Hematopoietic multipotent progenitor cell treated with erythropoietin and hydrocortisone succinate and interleukin-3 and kit ligand, for 6 days (in vitro differentiated cells): ENCODE measurements at places on chromosomes 3 and 15.
A peak's percentile ranks its signal among the peaks of the same experiment; 100 is the strongest.

GRCh38 chr3:13189639-13190377 lies 116.6 kb upstream of the IQSEC1 start:
- DNase-seq = peak; percentile 57

DNA sequence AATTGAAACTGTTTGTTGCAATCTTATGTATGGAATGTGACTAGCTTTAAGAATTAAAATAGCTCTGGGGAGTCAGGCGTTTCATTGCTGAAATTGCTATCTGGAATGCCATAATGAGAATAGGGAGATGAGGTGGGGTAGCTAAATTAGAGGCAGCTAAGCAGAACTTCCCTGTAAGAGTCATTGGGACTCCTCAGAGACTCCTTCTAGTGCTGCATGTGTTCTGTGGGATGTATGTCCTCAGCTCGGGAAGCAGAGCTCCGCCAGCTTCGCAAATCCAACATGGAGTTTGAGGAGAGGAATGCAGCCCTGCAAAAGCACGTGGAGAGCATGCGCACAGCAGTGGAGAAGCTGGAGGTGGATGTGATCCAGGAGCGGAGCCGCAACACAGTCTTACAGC lies 57.4 kb downstream of the HMG20A start:
- no peak for DNase-seq

DNA sequence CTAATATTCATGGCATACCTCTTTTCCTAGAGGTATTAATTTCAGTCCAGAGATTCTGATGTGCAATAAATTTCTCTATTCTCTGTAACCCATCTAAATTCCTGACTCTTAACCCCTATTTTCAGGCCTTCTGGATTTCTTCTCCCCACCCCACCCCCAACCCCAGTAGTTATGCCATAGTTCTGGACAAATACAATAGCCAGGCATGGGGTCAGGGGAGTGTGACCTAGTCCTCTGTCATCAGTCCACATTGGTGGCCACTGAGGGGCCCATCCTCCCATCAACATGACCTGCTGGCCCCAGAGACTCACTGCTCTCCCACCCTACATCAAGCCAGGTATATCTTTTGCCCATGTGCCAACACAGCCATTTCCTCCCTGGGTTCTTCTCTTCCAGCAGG lies 3.8 kb upstream of the LIPC start:
- no peak for DNase-seq

DNA sequence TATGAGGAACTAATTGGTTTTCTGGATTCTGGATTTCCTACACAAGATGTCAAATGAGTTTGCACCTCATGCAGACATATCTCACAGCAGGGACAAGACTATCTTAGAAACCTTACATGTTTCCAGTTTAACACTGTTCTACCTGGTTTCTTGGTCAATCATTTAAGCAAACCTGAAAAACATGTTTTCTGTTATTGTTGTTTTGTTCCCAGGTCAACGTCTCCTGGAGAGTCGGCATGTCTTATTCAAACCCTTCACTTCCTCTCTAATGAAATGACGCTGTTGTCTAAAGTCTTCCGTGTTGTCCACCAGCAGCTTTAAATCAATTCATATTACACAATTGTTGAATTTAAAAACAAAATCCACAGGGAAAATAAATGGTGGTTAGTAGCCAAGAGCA lies 150.9 kb downstream of the CNTN3 start:
- no peak for DNase-seq

GRCh38 chr15:44188795-44189194 lies 6.3 kb downstream of the FRMD5 start:
- no peak for DNase-seq

- DNase-seq = peak; percentile 26
These were observed 205.0 kb downstream of the LPP start for GRCh38 chr3:188358787-188359493.

DNA sequence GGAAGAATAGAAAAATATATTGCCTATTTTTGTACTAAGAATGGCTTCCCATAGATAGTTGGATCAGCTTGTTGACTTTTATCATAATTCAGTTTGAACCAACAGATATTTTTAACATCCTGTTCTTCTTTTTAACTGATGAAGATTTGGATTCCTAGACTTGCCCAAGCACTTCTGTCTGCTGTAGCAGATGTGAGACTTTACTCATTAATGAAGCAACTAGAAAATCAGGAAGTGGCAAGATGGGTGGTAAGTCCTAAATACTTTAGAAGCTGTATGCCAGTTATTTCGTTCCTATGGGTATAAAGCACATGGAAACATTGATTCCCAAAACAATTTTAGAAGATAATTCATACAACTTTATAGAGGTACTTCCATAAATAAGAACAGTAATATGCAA lies 8.4 kb downstream of the PIGB start:
- DNase-seq = peak; percentile 53

DNA sequence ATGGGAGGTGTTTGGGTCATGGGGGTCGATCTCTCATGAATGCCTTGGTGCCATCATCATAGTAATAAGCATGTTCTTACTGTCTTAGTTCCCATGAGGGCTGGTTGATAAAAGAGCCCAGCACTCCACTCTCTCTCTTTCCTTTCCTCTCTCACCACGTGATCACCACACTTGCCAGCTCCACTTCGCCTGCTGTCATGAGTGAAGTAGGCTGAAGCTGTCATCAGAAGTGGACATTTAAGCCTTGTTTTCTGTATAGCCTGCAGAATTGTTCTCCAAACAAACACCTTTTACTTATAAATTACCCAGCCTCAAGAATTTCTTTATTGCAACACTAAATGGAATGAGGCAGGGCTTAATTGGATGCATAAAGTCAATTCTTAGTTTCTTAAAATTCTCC lies 6.1 kb downstream of the OR5H1 start:
- DNase-seq = no peak

- DNase-seq = peak; percentile 47
These were observed 120.9 kb downstream of the ERC2 start for GRCh38 chr3:56347219-56347871.

DNA sequence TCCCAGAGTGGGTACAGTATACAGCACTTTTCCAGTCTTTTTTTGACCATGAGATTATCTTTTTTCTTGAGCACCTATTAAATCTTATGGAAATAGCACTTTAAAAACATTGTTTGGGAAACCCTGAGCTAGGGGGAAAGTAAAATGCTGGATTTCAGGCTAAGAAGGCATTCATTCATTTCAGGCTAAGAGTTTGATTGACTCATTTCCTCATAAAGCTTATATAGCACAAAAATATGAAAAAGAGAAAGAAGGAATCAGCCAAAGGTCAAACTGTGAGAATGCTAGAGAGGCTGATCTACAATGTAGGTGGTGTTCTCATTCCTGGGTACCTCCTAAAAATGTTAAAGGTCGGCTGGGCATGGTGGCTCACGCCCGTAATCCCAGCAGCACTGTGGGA lies 10.5 kb downstream of the TTC23 start:
- DNase-seq = no peak

DNA sequence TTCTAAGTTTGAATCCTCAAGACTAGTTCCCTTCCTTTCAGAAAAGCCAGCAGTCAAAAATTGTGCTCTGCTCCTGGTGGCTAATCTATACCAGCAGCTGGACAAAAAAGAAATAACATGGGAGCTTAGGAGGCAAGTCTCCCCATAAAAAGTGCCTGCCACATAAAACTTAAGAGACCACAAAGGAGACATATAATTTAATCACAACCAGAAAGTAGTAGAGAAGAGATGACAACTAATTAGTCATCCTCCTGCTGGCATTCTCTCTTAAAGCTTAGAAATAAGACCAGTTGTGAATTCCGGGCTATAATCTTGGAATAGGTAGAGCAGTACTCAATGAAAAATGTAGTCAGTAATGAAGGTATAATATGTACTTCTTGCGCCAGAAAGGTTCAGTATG lies 20.2 kb upstream of the IMPG2 start:
- DNase-seq = no peak

- DNase-seq = no peak
These were observed 6.1 kb downstream of the OSBPL10 start for GRCh38 chr3:31974964-31975363.

DNA sequence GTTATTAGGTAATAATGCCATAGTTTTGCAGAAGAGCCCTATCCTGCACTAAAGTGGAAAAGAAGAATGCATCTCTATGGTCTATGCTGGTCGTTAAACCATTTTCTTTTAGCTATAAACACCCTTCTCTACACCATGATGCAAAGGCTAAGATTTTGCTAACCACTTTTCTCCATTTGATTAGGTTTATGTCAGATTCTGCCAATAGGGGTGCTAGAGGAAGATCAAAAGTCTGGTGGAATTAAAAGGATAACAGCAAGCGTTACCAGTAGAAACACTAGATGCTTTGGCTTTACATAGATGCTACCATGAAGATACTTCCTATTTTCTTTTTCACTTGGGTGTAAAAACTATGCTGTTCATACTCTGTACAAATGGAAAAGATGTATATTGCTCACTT lies 669.8 kb upstream of the ARPP21 start:
- DNase-seq = no peak

- DNase-seq = no peak
These were observed 4.9 kb upstream of the MKRN2OS start for GRCh38 chr3:12549971-12550760.

DNA sequence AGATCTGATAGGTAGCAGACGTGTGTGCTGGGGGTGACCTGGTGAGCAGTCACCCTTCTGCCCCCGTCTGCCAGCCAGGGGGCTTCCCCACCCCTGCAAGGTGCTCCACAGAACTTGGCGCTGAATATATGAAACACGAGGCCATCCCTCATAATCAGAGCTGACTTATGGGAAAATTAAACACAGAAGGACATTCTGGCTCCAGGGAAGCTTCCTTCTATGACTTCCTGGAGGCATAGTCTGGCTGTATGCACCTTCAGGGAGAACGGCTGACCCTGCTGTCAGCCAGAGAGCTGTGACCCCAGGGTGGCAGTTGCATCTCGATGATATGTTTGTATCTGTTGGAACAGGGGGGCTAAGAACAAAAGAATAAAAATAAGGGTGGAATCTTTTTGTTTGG lies 26.6 kb upstream of the MRPS22 start:
- DNase-seq = no peak

- DNase-seq = no peak
These were observed 466.1 kb upstream of the ATP11B start for GRCh38 chr3:182327196-182327681.

DNA sequence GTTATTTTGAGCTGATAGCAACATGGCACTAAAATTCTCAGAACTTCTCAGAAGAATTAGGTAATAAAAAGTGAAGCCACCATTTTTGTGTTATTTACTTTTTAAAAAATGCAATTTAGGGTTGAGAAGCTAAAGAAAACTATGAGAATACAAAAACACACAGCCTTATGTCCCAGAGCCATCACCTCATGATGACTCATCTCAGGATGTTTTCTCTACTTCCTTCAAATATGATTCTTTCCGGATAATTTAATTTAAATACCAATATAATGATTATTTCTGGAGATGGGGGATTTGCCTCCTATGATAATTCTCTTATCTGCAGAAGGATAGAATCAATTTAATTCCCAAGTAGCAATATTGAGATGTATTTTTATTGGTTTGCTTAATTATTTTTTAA lies 105.6 kb upstream of the BFSP2 start:
- DNase-seq = no peak

DNA sequence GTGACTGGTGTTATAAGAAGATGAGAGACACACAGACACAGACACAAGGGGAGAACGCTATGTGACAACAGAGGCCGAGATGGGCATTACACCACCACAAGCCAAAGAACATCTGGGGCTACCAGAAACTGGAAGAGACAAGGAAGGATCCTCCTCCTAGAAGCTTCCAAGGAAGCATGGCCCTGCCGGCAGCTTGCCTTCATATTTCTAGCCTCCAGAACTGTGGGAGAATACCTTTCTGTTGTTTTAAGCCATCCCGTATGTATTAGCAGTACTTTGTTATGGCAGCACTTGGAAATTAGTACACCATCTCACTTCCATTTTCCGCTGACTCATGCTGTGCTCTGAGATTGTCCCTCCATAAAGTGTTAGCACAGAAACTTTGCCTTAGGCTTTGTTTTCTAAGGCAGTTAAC lies 38.7 kb upstream of the CA12 start:
- peak; percentile 59 for DNase-seq

GRCh38 chr15:59830873-59831272 lies 141.8 kb upstream of the BNIP2 start:
- no peak for DNase-seq

- no peak for DNase-seq
These were observed 51.9 kb downstream of the CCK start for GRCh38 chr3:42214064-42214463.

DNA sequence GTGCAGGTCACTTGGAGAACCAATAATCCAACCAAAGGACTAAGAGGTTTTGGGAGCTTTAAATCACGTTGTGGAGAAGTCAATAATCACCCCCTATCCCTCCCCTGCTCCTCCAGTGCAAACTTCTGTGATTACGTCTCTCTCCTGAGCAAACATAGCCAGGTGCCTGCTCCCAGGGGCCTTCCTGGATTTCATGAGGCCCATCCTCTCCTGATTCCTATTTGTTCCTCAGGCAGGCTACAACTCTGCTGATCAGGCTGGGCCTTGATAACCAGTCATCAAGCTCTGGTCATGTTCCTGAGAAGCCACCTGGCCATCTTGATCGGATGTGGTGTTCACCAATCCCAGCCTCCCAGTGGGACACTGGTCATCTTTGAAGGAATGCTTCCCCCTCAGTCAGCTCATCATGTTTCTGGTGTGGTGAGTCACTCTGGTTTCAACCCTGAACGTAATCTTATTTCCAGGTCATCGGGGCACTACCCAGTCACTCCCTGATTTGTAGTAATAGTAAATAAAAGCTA lies 2.9 kb upstream of the ZNF710 start:
- DNase-seq = no peak

DNA sequence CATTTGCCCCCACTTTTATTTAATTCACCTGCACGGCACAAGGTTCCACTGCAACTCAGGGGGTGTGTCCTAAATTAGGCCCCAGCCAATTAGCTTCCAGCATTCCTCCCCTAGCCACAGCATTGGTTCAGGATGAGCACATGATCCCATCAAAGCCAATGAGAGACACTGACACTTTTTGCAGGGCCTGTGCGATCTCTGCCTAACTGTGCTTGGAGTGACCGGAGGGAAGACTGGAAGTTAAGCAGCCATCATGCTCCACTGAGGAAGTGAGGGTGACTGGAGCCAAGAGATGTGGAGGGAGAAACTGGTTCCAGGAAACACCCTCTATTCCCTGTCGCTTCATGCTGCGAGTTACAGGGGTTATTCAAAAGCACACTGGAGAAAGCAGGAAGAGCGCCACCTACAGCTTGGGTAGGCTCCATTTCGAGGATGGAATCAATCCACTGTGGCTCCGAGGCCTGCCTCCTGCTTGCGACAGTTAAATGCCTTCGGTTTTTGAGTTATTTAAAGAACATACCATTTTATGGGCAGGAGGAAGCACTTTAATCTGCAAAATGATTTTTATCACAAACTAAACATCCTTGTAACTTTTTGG lies 122.2 kb upstream of the WNT5A start:
- no peak for DNase-seq
